Foreskin keratinocyte (primary cell): ENCODE measurements at places on chromosomes 5 and 9. TPM values are rescaled to one million over a fixed set of nuclear protein-coding genes. Genes with fewer than 3 reads are reported as not detected.

Gene IGIP
- 1.4 and 1.6 TPM in 2 replicates for total RNA-seq

- DNase-seq, result peak; percentile 79
Measured at GRCh38 chr9:111356481-111357244, 26.6 kb upstream of the OR2K2 start.

DNA sequence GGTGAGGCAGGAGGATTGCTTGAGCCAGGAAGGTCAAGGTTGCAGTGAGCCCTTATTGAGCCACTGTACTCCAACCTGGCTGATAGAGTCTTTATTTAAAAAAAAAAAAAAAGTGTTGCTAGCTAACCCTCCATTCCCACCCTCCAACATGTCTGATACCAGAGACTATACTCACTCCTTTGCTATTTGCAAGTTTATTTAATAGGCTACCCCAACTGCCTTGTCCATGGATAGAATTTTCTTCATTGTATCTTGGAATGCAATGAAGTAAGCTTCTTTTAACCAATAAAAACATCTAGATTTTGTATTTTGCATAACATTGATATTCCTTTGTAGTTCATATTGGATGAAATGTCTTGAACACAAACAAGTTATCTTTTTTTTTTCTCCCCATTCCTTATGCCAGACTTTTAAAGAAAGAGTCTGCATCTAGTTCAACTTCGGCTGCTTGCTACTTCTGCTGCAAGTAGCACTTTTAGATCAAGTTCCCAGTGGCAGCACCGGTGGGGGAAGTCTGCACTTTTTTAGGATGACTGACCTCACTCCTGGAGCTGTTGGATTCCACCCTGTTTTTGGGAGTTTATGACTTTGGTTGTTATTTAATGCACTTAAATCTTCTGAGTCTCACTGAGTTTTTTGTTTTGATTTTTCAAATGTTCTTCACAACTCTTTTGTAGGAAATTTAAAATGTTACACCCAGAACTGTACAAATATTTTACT, 112.5 kb downstream of the UHRF2 start:
- peak; percentile 17 for DNase-seq

Gene HMMR
- total RNA-seq, result 31.0 and 53.7 TPM in 2 replicates

Gene CYLC2
- total RNA-seq, result not detected in 2 replicates

DNA sequence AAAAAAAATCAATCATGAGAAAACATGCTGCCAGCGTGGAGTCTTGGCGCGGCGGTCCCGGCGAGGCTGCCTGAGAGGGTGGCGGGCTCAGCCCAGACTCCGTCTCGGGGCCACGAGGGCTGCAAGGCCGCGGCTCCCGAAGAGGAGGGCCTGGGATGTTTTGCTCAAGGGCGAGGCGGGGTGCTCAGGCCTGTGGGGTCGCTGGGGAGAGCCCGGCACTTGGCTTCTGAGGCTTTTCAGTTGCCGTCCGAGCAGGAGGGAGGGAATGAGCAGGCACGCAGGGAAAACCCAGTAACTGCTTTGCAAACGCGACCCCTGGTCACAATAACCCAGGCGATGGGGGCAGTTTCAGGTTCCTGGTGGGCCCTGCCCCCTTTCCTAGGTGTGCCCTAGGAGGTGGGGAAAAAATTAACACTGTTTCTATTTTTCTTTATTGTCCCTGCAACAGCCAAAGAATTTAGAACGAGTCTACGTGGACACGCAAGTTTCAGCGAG, 3.2 kb upstream of the IRX2 start:
- DNase-seq, result no peak

Gene TRPM6
- total RNA-seq, result 0.28 and 0.41 TPM in 2 replicates

DNA sequence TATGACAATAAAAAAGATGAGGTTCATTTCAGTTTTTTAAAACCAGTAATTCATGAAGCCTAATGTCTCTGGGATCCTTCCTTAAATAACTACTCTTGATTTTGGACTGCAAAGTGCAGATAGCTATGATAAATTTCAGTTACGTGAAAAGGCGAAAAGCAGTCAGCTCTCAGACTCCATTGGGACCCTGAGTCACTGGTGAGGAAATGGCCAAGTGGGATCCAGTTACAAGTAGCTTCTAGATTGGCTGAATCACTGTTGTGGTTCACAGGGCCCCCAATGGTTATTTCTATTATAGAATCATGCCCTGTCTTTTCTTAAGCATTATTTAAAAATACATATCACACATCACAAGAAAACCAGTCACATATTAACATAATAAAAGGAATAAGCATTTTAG, 31.1 kb upstream of the PPP3R2 start:
- DNase-seq, result no peak

Gene ANAPC2
- total RNA-seq, result 20.8 TPM in 2 replicates

DNA sequence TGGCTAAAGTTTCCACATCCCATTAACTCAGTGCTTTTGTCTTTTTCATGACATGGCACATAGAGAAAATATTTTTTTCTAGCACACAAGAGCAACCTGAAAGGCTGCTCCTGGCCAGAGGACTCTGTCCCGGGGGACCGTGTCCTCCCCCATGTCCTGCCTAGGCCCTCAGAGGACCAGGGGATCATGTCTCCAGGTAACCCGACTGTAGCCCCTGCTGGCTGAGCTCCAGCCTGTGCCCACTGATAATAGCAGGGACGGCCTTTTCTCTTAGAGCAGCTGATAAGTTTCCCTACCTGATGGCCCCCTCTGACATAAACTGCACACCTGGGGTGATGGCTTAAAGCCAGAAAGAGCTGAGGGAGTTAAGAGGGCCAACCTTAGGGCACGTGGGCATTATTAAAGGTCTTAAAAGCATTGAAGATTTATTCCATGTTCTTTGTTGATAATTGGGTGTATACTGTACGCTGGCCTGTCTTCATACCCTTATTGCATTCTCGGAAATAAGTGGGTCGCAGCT, 5.9 kb downstream of the HDHD3 start:
- DNase-seq, result no peak

DNA sequence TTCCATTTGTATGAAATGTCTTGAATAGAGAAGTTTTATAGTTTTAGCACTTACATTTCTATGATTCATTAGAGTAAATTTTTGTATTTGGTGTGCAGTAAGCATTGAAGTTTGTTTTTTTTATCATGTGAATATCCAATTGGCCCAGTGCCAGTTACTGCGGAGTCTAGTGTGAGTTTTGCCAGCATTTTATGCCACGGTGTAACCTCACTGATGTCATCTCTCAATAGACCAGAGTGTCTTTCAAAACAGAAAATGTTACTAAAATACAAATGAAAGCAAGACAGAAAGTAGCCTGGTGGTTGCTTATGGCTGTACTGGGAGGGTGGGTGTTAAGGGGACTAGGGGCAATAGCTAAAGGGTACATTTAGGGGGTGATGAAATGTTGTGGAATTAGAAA, 62.8 kb downstream of the IPPK start:
- no peak for DNase-seq

- DNase-seq, result no peak
Measured at GRCh38 chr5:661891-662750, 31.0 kb downstream of the TPPP start.

DNA sequence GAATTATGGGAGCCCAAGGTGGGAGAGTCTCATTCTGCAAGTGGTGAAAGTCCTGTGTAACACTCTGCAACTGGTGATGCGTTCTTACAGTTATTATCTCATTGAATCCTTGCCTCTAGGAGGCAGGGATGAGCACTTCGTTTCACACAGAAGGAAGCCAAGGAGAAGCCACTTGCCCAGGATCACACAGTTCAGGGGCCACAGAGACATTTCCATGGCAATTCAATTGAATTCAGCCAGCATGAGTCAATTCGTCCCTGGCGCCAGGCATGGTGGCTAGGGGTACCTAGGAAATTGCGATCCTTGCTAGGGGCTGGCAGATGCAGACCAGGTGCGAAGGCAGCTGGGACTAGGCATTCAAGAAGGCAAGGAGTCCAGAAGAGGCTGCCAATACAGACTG, 26.2 kb downstream of the LHX2 start:
- no peak for DNase-seq

Gene OSMR
- 28.0 and 31.5 TPM in 2 replicates for total RNA-seq

- DNase-seq, result no peak
Measured at GRCh38 chr9:134304690-134305089, 21.6 kb upstream of the RXRA start.

- DNase-seq, result peak; percentile 91
Measured at GRCh38 chr5:1973391-1974013, 90.8 kb upstream of the IRX4 start.

DNA sequence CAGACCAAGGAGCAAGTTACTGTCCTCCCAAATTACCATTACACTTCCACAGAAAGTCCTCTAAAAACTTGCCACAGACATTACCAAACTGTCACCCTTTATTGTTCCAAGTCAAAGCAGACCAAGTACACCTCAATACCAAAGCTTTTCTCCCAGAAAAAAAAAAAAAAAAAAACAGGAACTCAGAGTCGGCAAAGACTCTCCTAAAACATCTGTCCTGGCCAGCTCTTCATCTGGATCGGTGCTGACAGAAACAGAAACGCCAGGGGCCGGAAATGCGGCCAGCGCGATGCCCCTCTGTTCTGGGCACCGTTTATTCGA, 718 bp downstream of the DEPDC1B start:
- no peak for DNase-seq

Gene SEMA5A
- total RNA-seq, result 1.9 and 4.1 TPM in 2 replicates

DNA sequence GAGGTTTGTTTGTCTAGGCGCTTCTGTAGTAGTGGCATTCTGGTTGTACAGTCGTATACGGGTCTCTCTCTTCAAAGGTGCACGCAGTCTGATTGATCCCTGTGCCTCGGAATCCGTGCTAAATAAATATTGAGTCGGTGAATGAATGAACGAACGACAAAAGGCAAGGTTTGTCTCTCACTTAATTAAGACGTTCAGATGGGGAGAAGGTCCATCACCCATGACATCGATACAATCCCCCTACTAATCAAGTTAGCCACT, 500 bp upstream of the CREBRF start:
- no peak for DNase-seq

Gene DAB2IP
- 26.5 and 26.6 TPM in 2 replicates for total RNA-seq

DNA sequence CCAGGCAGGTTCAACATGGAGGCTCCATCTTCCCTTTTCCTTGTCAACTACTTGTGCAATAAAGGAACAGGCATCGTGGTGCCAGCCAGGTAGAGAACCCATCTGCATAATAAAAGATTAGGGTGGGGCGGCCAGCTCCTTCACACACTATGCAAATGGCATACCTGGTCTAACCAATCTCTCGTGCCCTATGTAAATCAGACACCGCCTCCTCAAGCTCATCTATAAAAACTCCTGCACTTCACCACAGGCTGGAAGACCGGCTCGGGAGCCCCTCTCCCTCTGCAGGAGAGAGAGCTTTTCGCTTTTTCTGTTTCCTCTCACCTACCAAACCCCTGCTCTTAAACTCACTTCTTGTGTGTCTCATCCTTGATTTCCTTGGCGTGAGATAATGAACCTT, 244.3 kb upstream of the PUM3 start:
- DNase-seq, result no peak

DNA sequence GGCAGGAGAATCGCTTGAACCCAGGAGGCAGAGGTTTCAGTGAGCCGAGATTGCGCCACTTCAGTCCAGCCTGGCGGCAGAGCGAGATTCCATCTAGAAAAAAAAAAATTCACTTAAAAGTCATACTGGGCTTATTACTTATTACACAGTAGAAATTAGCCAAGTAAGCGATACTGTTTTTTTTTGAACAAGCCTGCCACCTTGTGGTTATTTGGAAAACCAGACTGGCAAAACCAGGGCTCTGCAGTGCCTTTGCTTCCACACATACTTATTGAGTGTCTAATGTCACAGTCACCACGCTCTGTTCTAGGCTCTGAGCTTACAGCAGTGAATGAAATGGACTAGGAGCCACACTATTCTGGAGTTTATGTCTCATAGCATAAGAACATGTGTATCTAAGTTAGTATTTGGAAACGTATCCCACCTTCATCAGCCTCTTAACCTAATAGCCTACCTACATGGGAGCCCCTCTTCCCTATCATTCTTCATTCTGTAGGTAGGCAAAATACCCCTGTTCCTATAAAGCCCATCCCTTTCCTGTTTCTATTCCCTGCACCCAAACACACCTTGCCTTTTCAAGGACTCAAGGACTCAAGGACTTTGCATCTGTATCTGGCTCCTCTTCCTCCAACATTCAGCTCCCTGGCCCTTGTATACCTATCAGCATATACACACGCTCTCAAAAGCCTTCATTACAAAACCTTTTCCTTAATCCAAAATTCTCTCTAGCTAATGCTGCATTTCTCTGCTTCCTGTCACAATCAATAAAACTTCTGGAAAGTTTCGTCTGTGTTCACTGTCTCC, 13.9 kb upstream of the BASP1 start:
- peak; percentile 71 for DNase-seq

- no peak for DNase-seq
Measured at GRCh38 chr5:168879929-168880328, 300.8 kb upstream of the PANK3 start.

Gene ECSCR
- total RNA-seq, result not detected in 2 replicates

GRCh38 chr9:128208946-128209669, 5.9 kb downstream of the DNM1 start:
- no peak for DNase-seq

DNA sequence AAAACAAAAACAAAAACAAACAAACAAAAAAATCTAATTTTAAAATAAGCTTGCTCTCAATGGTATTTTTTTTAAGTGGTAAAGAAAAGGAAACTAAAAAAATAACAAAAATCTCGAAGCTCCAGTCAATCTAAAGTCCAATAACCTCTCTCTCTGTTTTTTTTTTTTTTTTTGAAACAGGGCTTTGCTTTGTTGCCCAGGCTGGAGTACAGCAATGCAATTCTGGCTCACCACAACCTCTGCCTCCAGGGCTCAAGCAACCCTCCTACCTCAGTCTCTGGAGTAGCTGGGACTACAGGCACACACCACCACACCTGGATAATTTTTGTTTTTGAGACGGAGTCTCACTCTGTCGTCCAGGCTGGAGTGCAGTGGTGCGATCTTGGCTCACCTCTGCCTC, 25.9 kb upstream of the GLDC start:
- no peak for DNase-seq

Gene CNOT8
- total RNA-seq, result 32.4 and 34.2 TPM in 2 replicates

DNA sequence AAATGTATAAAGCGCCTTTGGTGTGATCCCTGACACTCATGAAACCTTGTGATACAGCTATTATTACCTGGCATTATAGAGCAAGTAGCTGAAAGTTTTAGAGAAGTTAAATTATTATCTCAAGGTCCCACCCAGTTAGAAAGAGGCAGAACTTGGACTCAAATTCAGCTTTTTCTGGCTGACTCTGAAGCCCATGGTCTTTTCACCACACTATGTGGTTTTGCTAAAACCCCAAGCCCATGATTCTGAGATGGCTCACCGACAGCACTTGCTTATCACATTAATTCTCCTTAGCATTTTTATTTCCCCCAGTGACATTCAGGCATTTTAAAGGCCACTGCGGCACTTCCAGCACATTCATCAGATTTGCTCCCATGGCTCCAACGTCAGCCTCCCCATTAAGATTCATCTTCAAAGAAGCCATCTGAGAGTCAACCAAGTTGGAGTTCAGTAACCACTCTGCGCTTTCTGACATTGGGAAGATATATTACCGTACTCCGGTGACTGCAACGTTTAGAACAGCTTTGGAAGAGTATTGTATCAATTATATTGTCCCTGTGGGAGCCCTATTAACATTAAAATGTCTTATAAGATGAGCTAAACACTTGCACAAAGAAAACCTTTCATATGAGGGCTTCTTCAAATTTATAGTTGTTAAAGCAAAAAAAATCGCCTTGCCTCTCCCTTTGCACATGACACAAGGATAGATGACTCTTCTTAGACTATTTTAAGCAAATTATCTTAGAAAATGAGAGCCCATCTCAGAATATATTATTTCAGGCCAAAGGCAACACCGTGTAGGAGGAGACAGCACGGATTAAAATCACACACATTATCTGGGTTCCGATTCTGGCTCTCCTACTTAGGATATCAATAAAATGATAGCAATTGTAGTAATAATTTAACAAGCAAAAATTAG, 638.1 kb downstream of the ACTL7B start:
- no peak for DNase-seq

GRCh38 chr5:116415989-116416388, 158.6 kb downstream of the SEMA6A start:
- no peak for DNase-seq
